ENCODE measurements at places on chromosomes 1 and 21.

DNA sequence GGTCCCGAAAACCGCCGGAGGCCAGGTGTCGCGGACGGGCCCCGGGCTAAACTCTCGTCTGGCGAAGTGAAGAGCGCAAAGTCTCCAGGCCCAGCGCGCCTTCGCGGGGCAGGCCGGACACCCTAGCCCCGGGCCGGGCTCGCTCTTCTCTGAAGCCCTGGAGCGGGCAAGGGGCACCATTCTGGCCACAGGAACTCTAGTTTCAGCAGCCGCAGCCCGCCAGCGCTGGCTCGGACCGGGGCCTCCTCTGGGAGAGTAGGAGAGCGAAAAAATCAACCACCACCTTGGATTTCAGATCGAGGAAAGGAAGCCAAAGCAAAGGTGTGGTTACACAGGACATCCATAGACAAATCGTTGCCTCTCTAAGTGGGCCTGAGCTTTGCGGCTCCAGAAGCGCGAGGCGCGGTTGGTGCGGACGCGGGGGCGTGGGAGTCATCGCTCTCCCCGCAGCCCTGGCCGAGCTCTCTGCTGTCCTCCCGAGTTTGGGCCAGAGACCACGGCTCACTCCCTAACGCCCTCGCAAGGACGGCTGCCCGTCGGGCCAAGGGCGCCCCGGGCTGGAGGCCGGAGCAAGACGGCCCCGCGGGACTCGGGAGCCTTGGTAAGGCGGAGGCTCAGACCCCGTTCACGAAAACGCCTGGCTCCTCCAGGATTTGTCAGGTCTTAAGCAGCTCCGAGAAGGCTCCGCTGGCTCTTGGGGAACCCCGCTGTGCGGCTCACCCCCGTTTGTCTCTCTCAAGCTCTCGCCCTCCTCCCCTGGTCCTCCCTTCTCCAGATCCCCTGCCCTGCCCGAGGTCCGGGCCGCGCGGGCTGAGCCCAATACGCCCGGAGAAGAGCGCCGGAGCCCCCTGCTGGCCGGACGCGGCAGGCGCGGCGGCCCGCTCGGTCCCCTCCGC, 132.9 kb upstream of the DPYD start:
- peak; percentile 39 for DNase-seq

GRCh38 chr1:151759241-151759640, 4.1 kb downstream of the MRPL9 start:
- DNase-seq: no peak

DNA sequence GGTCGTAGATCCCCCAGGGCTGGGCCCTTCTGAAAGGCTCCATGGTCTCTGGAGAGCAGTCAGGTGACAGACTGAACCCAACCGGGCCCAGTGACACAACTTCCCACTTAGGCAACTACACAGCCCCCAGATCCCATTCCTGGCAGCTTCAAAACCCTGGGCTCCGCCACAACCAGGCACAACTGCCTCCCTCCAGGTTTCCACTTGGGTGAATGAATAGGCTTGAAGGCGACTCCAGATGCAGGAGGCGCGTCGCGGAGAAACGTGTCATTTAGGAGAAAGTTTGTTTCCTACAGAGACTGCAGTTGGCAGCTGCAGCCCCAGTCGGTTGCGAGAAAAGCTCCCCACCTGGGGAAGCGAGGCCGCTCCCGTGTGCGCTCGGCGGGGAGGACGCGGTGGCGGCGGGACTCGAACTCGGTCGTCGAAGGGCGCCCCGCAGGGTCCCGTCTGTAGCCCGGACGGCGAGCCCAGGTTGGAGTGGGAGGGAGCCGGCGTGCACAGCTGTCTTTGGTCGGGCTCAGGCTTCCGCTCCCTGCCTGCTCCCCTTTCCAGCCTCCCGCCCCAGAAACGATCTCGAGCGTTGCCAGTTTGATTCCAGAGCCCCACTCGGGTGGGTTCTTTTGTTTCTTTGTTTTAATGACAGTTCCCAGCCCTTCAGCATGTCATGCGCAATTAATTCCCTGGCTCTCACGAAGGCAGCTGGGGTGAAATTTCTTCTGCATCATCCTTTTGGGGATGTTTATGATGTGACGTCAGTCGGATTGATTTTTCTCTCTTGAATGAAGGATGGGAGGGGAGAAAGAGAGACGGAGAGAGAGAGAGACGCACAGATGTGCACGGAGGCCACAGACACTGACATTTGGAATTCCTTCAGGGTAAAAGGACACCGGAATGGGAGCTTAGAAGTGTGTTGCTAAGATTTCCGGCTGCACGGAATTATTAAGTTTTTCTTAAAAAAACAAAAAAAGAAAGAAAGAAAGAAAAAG, 862 bp upstream of the SGIP1 start:
- no peak for DNase-seq

- DNase-seq: no peak
Observed at GRCh38 chr21:44391345-44392091, 38.1 kb downstream of the TRPM2 start.

DNA sequence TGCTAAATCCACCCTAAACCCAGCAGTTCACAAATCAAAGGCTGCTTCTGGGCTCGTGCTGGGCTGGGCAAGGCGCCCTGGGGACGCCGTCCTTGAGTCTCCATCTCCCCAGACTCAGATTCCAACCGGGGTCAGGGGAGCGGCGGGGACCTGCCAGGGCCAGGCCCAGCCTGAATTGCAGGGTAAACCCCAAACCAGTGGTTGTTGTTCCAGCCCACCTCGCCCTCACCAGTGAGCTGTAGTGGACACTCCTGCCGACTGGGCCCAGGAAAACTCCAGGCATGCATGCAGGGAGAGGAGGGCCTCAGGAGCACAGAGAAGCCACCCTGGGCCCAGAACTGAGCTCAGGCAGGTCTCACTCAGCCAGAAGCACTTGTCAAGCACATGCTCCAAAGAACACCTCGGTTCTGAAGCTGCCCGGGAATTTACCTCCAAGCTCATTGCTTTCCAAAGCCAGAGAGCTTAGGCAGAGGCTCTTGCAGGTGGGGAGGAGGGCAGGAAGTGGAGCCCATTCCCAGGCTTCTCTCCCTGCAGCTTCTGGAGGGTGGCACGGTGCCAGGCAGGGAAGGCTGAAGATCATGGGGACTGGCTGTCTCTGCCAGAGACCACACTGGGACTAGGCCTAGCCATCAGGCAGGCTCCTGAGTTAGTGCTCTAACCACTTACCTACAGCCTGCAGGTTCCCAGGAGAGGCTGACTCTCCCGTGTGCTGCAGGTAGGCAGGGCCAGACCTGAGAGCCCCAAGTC, 437.0 kb downstream of the MATN1 start:
- DNase-seq: no peak
